ENCODE measurements at places on chromosomes 12 and 14.
A peak's percentile ranks its signal among the peaks of the same experiment; 100 is the strongest.

DNA sequence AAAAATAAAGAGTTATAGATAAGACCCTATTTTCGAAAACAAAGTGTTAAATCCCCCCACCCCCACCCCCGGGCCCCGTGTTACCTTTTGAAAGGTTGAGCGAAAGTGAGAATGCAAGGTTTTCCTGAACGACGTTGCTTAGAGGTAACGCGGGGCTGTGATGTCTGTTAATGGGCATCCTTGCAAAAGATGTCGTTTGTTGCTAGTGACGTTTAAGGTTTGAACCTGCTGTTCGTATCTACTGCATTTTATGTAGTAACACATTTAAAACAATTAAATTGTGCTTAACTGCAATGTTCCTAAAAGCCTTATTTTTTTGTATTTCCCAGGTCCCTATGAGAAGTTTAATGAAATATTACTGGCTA, 1.2 kb downstream of the CPSF6 start:
- DNase-seq, result no peak

GRCh38 chr14:55746558-55746957, 166.6 kb downstream of the KTN1 start:
- DNase-seq, result no peak

DNA sequence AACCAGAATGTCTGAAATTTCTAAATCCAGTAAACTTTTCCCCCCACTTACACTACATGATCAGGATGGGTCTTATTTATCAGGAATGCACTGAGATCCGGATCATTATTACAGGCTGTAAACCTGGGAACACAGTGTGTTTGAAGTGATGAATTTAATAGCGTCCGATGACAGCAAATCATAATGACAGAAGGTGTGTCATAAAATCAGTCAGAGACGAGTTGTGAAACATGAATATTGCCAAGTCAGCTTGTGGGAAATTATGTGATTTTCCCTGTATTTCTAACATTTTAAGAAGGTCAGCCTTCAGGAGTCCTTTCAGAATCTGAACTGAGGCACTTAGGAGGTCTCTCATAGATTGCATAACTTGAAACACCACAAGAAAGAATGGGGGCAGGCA, 36.7 kb downstream of the RERG start:
- no peak for DNase-seq

DNA sequence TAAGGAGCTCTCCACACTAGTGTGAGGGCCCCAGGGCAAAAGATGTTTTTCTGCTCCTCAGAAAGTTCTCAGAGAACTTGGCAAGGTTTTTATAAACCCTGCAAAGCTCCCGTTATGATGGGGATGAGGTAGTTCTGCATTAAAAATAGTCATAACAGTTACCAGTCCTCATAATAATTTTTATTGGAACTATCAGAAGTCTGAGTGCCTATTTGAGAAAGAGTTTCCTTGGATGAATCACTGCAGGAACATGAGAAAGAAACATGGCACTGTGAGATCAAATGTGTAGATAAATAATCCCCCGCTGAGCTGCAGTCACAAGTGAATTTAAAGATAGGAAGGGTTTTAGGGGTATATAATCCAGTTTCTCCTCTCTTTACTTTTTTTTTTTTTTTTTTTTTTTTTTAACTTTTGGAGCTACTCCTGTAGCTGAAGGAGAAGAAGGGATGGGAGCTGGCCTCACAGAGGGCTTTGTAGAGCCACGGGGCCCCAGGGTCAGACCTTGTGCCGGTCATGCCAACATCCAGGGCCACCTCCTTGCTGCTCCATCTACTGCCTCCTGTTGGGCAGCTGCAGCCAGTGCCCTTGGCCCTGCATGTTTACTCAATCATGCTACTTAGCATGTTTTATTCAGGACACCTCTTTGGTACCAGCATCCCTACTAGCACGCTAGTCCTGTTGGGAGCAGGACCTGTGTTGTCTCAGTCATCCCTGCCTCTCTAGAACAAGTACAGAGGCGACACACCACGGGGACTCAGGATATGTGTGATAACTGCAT, 39.5 kb downstream of the EVL start:
- no peak for DNase-seq

DNA sequence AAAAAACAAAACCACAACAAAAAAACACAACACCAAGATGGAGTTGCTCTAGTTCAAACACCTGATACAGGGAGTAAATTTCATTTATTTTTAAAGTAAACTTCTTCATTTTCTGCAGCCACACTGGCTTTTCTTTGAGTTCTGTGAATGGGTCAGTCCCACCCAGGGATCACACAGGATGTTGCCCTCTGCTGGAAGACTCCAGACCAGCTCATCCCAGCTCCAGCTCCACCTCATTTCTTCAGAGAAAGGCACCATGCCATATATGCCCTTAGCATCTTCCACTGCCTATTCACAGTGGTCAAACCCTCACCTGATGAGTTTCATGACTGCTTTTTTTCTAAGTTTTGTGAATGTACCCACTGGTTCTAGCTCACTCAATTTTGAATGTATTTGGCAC, 8.0 kb downstream of the GLIPR1 start:
- DNase-seq, result no peak

DNA sequence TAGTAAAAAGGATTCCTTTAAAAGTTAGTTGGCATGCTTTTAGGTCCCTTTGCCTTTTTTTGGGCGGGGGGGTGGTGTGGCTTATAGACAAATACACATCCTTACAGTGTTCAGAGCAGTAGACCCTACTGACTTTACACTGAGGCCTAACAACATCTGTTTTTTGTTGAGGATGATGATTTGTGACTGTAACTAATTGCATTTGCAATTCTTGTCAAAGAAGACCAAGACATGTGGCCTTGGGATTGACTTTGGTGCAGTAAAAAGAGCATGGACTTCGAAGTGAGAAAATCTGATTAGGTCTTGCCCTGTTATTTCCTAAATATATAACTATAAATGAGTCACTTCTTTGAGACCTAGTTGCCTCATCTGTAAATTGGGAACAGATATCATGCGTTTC, 77.3 kb downstream of the TRHDE start:
- no peak for DNase-seq

DNA sequence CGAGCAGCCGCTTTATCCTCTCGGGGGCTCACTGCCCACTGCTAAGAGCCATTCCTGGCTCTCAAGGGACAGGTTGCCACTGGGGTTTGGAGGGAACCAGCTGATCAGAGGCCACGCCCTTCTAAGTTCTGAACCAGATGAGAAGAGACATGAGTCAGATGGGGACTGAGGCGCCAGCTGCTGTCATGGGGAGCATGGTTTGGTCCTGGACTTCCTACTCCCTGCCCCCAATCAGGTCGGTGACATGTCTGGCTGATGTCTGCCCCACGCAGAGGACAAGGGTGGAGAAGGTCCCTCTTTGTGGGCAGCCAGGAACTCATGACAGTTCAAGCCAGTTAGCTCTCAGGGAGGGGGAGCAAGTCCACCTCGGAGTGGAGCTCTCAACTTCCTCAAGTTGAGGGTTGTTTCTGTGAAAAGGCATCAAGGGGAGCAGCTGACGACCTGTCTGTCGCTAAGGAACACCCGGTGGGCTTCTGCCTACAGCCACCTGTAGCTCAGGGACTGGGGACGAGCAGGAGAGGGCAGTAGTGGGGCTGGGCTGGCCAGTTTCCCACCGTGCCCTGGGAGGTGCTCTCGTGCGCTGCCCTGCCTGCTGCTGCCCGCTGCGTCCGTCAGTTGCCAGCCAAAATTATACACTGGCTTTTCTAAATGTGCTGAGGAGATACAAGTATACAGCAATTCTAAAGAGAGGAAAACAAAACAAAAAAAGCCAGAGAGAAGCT, 20.5 kb downstream of the PSMC1 start:
- no peak for DNase-seq

GRCh38 chr14:103156651-103157378, 33.6 kb downstream of the TNFAIP2 start:
- DNase-seq, result no peak

- no peak for DNase-seq
These were observed 58.3 kb downstream of the PRIMA1 start for GRCh38 chr14:93729993-93730392.

DNA sequence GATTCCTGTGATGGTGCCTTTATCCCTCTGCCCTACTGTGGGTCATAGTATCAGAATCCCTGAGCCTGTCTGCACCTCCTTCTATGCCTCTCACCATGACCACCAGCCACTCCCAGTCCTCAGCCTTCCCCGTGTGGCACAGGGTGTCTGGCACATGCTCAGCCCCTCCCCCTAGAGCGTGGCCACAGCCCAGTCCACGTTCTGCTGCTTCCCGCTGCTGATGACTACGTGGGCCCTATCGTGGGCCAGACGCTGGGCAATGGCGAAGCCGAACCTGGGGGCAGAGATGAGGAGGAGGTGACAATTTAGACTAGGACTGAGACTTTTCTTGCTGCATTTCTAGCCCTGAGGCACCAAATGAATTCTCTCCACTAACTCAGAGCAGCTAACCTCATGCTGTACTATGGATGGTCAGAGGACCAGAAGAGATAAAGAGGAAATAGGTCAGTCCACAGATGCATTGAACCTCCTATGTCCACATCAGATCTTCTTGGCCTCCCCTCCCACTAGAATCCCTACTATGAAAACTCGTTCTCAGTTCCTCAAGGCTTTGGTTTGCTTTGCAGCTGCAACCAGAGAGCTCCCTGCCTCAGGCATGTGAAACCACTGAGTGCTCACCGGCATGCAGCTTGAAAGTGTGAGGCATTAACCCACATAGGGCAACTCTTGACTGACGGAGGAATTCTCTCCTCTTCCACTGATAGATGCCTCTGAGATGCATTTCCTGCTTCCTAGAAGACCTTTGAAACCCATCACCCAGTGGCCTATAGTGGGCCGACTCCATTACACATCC, 126.3 kb upstream of the DHRS4 start:
- no peak for DNase-seq

DNA sequence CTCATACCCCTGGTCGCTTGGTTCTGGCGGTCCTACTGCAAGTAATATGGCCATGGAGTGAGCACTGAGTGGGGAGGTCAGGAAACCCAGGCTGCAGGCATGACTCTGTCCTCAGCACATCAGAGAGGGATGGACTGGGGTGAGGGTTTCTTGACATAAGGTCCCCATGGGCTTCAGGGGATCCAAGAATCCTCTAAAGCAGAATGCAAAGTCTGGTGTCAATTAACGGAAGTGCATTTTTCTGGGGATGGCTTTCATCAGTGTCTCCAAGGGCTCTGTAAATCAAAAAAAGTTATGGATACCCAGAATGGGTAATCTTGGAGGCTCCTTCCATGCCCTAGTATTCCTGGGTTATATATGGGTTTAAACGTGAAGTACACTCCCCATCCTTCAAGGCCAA, 3.7 kb downstream of the FIGNL2 start:
- no peak for DNase-seq

- DNase-seq, result no peak
These were observed 86.7 kb downstream of the PTGER2 start for GRCh38 chr14:52400846-52401245.

DNA sequence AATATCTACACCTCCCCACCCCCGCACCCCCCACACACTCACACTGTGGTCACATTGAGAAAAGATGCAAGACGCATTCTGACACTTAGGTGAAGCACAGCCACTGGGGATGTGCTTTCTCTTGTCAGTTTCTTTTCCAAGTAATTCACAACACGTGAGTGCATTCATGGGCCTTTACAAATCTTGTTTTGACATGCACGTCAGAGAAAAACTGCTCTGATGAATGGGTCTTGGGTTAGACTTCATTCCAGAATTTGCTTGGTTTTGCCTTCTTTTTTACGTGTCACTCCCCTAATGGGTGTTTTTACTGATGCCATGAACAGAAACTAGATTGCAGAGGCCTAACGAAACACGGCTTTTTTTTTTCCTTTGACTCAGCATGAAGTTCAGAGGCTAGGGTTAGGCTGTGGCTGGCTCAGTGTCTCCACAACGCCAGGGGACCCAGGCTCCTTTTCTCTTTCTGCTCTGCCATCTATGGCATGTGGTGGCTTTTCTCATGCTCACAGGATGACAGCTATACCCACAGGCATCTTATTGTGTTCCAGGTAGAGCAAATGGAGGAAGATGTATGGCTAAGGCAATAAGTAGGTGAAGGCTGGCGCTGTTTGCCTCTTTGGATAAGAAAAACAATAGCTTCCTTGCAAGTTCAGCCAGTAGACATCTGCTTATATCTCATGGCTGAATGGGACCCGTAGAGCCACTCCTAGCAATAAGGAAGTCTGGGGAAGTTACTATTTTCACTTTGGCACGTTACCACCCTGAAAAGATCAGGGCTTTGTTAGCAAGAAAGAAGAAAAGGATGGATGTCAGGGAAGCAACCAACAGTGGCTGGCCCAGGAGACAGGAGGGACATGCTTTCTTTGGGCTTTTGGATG, 253.3 kb downstream of the SLC15A4 start:
- no peak for DNase-seq

GRCh38 chr14:77531071-77531470, 32.5 kb upstream of the ISM2 start:
- DNase-seq, result no peak

GRCh38 chr12:33654313-33654712, 214.7 kb upstream of the SYT10 start:
- no peak for DNase-seq

- no peak for DNase-seq
These were observed 476.9 kb downstream of the SLC6A15 start for GRCh38 chr12:84435682-84436081.

GRCh38 chr12:76199808-76200207, 115.3 kb upstream of the NAP1L1 start:
- no peak for DNase-seq

DNA sequence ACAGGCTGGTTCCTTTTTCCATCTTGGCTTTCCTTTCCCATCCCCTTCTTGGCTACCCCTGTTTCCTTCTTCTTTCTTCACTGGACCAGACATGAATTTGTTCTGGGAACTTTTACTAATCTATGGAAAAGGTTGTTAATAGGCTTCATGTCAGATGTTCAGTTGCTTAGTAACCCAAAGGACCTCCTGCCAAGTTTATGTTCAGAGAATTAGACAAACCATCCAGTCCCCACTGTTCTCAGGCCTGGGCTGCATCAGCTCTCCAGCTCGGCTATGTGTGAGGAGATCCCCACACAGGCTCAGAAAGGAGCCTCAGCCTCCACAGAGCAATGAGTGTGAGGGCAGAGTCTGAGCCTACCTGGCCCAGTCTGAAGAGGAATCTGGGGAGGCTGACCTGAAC, 78.0 kb downstream of the AKAP6 start:
- no peak for DNase-seq

GRCh38 chr12:90090929-90091651, 382.5 kb upstream of the ATP2B1 start:
- no peak for DNase-seq

- DNase-seq, result no peak
These were observed 99.3 kb downstream of the SINHCAF start for GRCh38 chr12:31226639-31227038.

GRCh38 chr12:78028426-78028825, 197.7 kb downstream of the NAV3 start:
- no peak for DNase-seq

GRCh38 chr12:106138633-106139421, at the start of gene NUAK1:
NUAK1 (minus strand) TSS chr12:106138954; CDS start chr12:106138653, 301 bp downstream.
- DNase-seq, result peak; percentile 9
